Fibroblast of gingiva (primary cell): ENCODE measurements at places on chromosomes 16 and 17.

DNA sequence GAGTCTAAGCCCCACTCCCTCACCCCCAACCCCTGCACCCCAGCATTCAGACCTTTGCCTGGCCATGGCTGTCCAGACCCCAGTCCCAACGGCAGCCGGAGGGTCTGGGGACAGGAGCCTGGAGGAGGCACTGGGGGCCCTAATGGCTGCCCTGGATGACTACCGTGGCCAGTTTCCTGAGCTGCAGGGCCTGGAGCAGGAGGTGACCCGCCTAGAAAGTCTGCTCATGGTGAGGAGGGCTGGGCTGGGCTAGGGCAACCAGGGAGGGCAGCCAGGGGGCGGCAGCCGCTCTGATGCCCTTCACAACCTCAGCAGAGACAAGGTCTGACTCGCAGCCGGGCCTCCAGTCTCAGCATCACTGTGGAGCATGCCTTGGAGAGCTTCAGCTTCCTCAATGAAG lies 14.4 kb downstream of the RIPOR1 start:
- no peak for DNase-seq

- no peak for DNase-seq
These were observed 1.2 kb downstream of the SNX20 start for GRCh38 chr16:50679676-50680555.

- DNase-seq: no peak
These were observed 4.4 kb downstream of the PGAP3 start for GRCh38 chr17:39683295-39683939.

- DNase-seq: no peak
These were observed 52.2 kb downstream of the SDK2 start for GRCh38 chr17:73592079-73592415.

DNA sequence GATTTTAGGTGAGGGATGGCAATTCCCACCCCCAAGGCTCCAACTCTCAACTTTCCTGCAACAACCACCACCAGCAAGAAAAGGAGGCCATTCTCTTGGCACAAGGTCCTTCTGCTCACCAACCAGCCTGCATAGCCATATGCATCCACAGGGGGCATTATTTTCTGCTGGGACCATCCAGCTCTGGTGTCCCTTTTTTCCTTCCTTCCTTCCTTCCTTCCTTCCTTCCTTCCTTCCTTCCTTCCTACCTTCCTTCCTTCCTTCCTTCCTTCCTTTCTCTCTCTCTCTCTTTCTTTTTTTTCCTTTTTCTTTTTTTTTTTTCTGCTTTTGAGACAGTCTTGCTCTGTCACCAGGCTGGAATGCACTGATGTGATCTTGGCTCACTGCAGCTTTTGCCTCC lies 21.1 kb upstream of the COX10 start:
- DNase-seq: no peak

DNA sequence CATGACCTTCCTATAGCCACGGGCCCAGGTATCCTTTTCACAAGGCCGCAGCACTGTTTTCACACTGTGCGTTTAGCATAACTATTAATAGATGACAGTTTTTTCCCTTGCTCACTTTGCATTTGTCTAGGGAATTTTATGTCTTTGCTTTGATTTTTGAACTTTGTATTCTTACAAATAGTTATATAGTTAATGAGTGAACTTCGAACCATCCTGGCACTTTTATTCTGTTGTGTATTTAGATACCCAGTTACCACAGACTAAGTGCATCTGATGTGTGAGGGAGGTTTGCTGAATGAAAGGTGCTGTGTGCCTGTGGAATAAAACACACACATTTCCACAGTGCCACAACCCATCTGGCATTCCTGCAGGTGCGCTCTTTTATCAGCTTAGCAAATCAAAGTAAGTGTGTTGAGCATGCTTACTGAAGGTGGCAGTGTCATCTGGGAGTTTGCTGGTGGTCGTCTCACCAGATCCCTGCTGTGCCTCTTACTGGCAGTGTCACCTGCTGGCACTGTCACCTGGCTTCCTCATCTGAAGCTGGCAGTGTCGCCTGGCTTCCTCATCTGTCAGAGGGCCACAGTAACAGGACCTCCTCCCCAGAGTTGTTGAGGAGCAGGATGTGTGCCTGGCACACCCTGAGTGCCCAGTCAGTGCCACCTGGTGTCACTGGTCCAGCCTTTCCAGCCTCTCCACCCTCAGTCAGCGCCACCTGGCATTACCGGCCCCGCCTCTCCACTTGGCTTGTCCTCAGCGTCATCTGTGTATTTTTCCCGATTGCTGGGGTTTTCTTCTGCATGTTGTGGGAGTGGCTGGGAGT lies 37.6 kb downstream of the USP10 start:
- no peak for DNase-seq

GRCh38 chr16:86498155-86498670 lies 12.1 kb upstream of the FOXF1 start:
- DNase-seq: no peak

GRCh38 chr17:15742051-15742795 lies 10.1 kb downstream of the TBC1D26 start:
- no peak for DNase-seq
